ENCODE measurements at places on chromosomes 3 and 15.

GRCh38 chr3:99875581-99875928 is 57.9 kb downstream of the CMSS1 start:
- no peak for DNase-seq

DNA sequence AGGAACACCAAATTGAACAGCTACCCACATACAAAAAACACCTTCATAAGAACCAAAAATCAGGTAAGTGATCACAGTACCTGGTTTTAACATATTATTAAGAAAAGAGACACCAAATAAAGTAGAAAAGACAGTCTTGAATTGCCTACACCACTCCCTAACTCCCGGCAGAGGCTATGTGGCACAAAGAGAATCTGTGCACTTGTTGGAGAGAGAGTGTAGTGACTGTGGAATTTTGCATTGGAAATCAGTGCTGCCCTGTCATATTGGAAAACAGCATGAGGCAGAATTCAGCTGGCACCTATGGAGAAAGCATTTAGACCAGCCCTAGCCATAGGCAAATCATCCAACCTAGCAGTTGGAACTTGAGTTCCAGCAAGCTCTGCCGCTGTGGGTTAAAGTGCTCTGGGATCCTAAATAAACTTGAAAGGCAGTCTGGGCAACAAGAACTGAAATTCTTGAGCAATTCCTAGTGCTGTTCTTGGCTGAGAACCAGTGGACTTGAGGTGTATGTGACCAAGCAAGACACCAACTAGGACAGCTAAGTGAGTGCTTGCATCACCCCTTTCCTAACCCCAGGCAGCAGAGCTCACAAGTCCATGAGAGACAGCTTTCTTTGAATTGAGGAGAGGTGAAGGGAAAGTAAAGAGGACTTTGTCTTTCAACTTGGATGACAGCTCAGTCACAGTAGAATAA is 969.6 kb upstream of the ALCAM start:
- no peak for DNase-seq

DNA sequence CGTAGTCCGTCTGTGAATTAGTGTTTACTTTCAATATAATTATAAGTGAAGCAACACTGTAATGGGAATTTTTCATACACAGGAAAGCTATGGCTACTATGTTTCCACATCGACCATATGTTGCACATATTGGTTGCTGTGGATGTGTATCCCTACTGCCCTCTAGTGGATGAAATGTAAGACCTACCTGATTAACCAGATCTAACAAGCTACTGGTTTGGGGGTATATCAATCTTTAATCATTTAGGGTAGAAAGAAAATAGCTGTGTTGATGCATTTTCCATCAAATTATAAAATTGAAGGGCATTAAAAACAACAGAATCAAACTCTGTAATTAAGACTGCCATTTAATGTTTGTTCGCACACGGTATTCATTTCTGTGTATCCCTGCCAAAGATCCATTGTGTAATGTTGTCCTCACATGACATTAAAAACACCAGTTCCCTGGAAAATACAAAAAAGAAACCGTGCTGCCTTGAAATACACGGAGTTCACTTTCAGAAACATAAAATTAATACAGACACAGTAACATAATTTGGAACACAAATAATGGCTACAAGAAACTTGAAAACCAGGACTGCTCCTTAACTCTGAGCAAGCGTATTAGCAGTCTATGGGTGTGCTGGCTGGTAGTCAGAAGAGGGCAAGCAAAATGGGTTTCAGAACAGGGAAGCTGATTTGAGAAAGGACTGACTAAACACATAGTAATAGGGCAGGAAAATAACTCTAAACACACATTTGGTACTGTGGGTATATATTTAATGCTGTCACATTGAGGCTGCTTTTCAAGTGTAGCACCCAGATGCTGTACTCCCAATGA is 125.1 kb downstream of the TIGIT start:
- DNase-seq: peak; percentile 55

DNA sequence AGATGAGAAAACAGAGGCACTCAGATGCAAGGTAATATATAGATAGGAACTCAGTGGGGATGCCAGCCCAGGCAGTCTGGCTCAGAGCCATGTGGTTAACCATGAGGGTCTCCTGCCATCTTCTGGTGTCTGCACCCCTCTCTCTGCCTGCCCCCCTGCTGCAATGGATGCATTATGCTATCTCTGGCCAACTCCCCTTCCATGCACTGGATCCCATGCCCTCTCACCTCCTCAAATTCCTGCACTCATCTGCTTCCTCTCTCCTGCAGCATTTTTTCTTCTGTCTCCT is 163.2 kb downstream of the STT3B start:
- no peak for DNase-seq

GRCh38 chr3:190601622-190602021 is 87.7 kb downstream of the IL1RAP start:
- no peak for DNase-seq

DNA sequence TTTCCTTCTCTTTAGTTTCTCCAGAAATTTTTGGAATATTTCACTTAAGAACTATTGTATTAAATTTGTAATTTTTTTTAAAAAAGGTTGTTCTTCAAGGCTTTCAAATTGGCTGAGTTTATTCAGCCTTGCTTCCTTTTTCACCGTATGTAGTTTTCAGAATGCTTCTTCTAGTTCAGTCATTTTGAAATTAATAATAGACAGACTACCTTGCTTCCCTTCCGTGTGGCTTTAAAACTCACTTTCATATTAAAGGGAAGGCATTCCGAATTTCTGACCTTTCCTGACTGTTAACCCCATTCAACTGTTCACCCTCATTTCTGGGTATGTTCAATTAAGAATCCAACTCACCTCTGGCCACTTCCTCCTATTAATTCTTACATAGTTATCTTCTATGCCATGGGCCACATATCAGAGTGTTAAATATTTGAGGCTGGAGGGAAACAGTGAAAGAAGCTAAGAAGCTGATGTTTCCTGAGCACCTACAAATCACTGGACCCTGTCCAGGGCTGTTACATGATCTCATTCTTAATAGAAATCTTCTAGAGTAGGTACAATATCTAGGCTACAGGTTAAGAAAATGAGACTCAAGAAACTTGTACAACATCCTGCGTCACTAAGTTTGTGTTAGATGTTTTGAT is 237.5 kb downstream of the P3H2 start:
- no peak for DNase-seq

GRCh38 chr3:178526291-178526690 is 9.9 kb upstream of the KCNMB2 start:
- peak; percentile 80 for DNase-seq

All from forelimb muscle (tissue), 1 donor.